ENCODE measurements at places on chromosomes 7 and 10.
A peak's percentile ranks its signal among the peaks of the same experiment; 100 is the strongest.

DNA sequence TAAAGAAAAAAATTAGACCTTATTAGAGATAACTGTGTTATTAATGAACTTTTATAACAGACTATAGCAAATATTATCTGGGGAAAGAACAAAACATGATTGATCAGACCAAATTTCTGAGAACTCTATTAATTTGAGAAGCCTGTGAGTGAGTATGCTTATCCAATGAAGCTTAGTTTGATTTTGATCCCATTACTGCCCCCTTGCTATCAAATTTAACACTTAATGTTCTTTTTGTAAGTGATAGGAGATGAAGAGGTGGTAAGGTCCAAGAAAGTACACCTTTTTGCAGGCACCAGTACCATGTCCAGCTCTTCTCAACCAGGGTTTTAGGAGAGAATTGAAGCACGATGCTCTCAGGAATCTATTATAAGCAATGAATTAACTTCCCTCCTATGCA is 49.9 kb downstream of the ZNF365 start:
- DNase-seq, result no peak

DNA sequence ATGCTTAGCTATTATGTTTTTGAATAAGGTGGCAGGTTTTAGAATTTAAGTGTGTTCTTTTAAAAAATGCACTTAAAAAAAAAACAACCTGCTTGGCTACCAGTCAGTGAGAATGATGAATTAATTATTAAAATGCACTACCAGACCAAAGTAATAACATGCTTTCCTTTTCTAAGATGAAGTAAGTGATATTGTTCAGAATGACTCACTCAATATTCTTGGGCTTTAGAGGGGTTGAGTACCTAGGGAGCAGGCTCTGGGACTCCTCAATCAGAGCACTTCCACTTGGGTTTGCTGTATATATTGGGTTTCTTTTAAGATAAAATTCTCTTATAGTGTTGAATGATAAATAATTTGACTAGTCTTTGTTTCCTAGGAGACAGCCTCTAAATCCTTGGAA is 8.6 kb downstream of the STAM start:
- no peak for DNase-seq

DNA sequence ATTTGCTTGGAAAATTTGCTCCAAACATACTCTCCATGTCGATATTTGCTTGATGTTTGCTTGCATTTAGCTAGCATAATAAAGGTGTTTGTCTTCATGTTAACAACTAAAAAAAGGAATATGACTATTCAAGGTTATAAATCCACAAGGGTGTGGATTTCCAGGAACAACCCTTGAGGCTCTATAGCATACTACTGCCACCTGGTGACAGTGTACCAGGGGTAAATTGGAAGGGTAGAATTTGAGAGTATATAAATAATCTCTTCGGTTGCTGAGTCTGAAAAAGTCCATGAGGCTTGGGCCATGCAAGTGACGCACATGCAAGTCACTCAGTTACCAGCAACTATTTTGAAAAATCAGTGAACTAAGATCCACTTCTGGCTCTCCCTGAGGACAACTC is 68.4 kb downstream of the SLIT1 start:
- no peak for DNase-seq

DNA sequence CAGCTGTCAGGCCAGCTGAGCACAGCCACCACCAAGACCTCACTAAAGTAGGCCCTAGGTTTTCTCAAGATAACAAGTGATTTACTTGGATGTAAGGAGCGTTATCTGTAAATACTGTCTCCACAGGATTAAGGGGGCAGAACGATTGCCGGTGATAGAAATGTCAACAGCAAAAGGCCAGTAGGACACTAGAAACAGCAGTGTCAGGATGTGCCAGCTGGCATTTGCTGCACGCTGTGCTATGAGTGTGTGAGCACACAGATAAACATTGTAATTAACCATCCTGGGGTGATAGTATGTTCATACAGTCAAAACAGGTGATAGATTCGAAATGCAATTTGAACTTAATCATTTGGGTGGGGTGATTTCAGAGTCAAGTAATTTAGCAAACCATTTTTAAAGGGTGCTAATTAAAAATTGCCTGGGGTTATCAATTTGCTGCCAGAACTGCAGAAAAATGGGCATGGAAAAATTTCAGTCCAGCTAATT is 36.3 kb upstream of the NOBOX start:
- no peak for DNase-seq

- DNase-seq, result no peak
These were observed 93.8 kb downstream of the ZRANB1 start for GRCh38 chr10:125035588-125036295.

- DNase-seq, result no peak
These were observed 64.4 kb downstream of the STK17A start for GRCh38 chr7:43647339-43647672.

DNA sequence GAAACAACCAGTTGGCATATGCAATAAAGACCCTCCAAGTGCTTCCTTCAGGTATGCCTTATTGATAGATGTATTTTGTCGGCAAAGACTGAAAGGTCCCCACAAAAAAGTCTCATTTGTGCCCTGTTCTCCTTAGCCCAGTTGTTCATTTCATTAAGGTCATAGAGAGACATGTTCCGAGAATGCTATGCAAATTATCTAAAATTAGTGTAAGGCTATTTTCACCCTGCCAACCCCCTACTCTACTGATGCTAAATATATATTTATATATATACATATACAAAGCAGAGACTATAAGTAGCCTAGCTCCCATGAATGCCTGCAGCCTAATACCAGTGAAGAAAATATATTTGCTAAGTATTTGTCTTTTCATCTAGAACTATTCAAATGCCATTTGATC is 96.7 kb upstream of the ADO start:
- DNase-seq, result no peak

DNA sequence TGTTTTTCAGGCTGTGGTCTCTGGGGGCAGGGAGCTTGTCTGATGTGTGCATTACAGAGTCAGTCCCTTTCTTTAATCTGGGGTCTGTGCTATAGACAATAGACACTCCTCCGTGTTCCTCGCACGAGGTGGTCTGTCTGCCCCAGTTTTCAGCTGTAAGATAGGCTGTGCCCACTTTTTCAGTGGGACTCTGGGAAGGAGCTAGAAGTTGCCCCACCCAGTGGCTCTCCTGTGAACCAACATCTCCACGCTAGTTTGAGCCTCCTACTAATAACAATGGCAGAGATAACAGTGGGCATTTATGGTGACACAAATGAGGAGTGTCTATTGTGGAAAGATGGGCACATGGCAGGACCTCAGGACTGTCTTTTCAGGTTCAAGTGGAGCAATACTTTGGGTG is 44.0 kb downstream of the ADRB1 start:
- DNase-seq, result no peak

GRCh38 chr10:33334805-33335550 is 511 bp upstream of the NRP1 start:
- peak; percentile 67 for DNase-seq

DNA sequence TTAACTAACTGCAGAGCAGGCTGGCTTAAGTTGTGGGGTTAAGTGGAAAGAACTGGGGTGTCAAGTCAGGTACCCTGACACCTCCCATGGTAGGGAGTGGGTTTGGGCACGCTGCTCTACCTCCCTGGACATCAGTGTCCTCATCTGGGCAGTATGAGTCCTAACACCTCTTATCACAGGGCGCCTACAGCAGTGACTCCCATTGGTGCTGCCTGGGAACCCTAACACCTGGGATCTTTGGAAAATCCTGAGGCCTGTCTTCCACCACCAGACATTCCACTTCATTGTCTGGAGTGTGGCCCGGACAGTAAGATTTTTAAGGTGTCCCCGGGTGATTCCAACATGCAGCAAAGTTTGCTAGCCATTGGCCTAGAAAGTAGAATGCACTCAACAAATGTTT is 239.1 kb downstream of the SKAP2 start:
- no peak for DNase-seq

GRCh38 chr10:60957667-60958221 is 13.8 kb upstream of the RHOBTB1 start:
- DNase-seq, result no peak

GRCh38 chr7:100887516-100888290 is 1.8 kb downstream of the UFSP1 start:
- peak; percentile 48 for DNase-seq

GRCh38 chr10:131571865-131572264 is 260.3 kb upstream of the TCERG1L start:
- DNase-seq, result no peak

DNA sequence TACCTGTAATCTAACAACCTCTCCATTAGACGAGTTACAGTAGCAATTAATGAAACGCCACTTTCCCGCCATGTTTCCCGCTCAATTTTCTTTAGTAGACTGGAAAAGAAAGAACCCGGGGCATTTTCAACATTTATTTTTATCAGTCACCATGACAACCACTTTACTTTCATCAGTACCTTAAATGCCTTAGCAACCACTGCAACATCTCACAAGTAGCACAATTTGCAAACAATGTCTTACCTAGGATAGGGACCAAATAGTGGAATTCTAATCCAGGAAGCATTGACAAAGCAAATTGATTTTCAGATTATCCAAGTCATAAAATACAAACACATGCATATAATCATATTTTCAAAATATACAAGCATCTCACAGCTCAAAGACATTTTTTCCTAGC is 221.6 kb upstream of the IMMP2L start:
- DNase-seq, result no peak

DNA sequence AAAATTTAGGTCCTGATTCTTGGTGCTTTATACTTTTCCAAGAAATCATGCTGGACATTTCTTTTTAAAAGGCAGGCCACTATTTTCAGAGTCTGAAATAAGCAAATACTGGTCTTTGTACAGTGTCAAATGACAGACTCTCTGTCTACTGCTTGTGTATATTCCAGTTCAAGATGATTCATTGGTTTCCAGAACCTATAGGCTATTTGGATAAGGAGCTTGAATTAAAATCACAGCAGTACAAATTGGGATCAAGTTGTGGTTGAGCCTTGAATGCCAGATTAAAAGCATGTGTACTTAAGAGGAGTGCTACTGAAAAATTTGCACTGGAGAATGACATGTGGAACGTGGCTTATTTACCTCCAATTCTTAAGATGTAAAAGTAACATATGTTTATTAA is 10.7 kb downstream of the KMT2E start:
- no peak for DNase-seq

GRCh38 chr10:78449554-78449953 is 415.9 kb downstream of the RPS24 start:
- no peak for DNase-seq

DNA sequence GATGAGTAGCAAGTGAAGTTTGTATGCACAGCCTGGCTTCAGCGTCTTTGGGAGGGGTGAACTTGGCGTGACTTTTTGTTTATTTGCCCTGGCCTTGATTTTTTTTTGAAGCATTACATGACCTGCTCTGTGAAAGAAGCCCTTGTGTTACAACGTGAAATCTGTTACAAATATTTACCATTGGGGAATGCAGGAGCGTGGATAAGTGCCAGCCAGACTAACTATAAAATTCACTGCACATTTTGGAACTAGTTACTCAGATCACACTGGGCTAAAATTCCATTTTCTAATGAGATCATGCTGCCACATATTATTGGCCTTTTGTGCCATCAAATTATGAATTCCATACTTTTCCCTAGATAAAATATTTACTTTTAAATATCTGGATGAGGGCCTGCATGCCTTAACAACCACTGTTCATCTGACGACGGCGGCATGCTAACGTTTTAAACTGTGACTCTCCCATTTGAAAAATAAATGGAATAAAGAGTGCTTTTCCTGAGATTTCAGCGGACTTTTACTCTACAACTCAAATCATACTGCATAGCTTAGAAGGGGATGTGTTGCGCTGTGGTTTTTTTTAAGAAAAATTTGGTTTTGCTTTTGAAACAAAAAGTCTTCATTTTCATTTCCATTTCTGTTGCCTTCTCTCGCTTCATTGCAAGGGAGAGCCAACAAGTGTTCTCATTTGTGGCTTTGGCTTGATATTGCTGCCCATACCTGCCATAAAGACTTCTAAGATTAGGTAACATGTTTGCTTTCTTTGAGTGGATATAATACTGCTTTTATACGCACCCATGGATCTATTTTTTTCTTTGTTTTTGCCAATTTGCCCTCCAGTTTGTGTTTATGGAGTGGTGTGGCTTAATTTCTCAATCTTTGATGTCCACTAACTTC is 352.2 kb downstream of the TFEC start:
- DNase-seq, result no peak

DNA sequence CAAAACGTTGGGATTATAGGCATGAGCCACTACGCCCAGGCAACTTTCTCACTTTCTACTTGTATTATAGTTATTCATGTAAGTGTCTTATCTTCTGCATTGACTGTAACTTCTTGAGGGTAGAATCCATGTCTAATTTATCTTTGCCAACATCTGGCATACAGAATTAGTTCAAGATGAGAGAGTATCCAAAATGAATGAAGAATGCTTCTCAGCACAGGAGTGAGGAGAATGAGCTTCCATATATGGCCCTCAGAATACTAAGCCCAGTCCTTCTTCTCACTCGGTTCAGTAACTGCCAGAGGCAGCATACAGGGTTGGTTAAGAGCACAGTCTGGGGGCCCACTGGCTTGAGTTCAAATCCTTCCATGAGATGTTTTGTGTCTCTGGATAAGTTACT is 75.0 kb upstream of the LRRC17 start:
- DNase-seq, result no peak
